ENCODE measurements at places on chromosomes 5 and 9. TPM values are rescaled to one million over a fixed set of nuclear protein-coding genes. Genes with fewer than 3 reads are reported as not detected.
A peak's percentile ranks its signal among the peaks of the same experiment; 100 is the strongest.

GRCh38 chr9:8346296-8346695 lies 546.7 kb upstream of the DMAC1 start:
- no peak overlapping the region for H3K27ac ChIP-seq
- no peaks in the 10 kb centered on the region for H3K27me3 ChIP-seq
- H3K4me3 ChIP-seq = no peak overlapping the region

DNA sequence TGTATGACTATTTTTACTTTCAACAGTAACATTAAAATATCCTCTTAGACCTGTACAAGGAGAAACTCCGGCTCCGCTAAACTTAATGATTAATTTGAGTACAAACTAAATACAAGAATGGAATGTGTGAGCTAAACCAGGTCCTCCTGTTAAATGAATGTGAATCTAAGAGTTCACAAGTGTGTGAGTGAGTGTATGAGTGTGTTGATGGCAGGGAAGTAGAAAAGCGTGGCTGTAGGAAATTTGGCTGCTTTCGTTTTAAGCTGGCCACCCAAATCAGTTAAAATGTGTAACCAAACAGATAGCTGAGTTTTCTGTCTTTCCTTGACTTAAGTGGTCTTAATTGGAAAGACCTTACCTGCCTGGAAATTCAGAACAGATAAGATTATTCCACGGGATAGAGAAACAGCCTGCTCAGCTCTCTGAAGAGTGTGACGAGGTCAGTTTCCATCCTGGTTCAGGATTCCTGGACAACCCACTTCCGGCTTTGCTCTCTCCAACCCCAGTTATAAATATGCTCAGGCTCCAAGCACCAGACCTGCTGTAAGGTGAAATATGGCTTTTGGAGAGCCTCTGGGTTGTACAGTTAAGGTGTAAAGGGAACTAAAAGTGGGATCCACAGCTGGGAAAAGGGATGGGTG lies 908.6 kb upstream of the EDIL3 start:
- H3K36me3 ChIP-seq = no peaks in the 10 kb centered on the region
- H3K4me1 ChIP-seq = no peaks in the 10 kb centered on the region
- no peaks in the 10 kb centered on the region for H3K27me3 ChIP-seq
- no peak for DNase-seq

DNA sequence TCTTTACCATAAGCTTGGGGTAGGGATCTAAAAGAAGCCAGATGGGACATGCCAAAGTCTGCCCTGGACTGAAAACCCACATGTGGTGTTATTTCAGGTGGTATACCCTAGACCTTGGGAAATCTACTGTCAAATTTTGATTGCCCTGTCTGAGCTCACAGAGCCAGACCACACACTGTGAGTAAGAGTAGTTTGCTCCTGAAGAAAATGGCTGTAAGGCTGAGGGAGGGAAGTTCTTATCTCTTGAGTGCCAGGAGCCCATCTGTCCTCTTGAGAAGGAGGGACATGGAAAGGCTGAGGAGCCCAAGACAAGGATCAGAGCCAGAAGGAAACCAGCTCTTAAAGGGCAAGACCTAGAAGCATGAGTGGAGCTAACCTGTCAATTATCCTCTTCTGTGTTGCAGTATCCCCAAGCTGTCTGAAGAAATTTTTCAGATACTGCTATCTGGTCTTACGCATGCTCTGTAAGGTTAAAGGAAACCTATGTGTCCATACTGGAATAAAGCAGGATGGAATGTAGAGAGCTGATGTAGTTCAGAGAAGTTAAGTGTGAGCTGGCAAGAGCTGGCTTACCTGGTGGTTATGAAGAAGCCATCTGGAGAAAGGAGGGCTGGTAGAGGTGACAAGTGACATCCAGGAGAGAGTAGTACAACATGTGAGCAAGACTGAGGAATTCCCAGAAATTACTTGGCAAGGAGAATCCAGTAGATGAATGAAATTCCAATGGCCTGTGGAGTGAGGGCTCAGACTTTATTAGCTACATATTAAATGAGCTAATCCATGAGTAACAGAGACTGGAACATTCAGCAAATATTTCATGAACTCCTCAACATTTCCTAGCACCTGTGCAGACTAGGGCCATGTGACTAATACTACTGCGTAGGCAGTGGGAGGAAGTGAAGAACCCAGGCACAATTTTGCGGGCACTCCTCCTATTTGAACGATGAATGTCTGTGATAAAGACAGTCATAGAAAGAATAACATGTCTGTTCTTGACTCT lies 389.1 kb upstream of the KIF2A start:
- H3K27me3 ChIP-seq = no peaks in the 10 kb centered on the region
- H3K4me1 ChIP-seq = no peaks in the 10 kb centered on the region
- no peaks in the 10 kb centered on the region for H3K36me3 ChIP-seq
- no peak overlapping the region for H3K4me3 ChIP-seq
- no peak overlapping the region for H3K27ac ChIP-seq
- DNase-seq = no peak

GRCh38 chr5:93289942-93290341 lies 291.1 kb downstream of the NR2F1-AS1 start:
- H3K27ac ChIP-seq = no peak overlapping the region
- no peak for DNase-seq
- H3K27me3 ChIP-seq = no peaks in the 10 kb centered on the region
- no peaks in the 10 kb centered on the region for H3K4me1 ChIP-seq

GRCh38 chr9:34127035-34127948 lies 794 bp upstream of the DCAF12 start:
- no peak for DNase-seq
- peaks cover 50% of the 10 kb centered on the region for H3K4me1 ChIP-seq
- H3K27ac ChIP-seq = peak overlapping the region; percentile 91
- H3K36me3 ChIP-seq = no peaks in the 10 kb centered on the region
- H3K27me3 ChIP-seq = no peaks in the 10 kb centered on the region

The CYLC2 gene
- total RNA-seq = not detected

The EPB41L4A gene
- 27.5 TPM for total RNA-seq

The SMU1 gene
- total RNA-seq = 15.5 TPM

The JAK2 gene
- total RNA-seq = 25.8 TPM

The TAF1L gene
- not detected for total RNA-seq

The ARHGEF37 gene
- total RNA-seq = 17.7 TPM
